ENCODE measurements at places on chromosomes 2 and 18.

GRCh38 chr2:11571170-11571569, 37.3 kb downstream of the GREB1 start:
- no peak for DNase-seq

- no peak for DNase-seq
Observed at GRCh38 chr18:13553449-13553848, 172.9 kb downstream of the FAM210A start.

- no peak for DNase-seq
Observed at GRCh38 chr2:120517751-120518469, 172.0 kb downstream of the INHBB start.

DNA sequence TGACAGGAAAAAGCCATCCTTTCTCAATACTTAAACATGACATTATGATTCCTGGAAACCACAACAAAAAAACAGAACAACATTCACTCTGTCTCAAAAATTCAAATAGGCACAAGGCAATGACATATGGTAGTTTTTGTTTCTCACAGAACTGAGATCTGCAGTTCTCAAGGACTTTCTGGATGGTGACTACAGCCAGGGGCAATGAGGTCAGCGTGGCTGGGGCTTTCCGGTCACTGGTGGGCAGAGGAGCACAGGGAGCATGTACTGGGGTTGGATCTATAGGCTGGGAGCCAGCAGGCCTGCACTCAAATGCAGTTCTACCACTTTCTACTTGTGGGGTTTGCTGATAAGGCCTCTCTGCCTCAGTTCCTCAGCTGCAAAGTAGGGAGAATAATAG, 72.0 kb downstream of the CTAGE1 start:
- DNase-seq = no peak

GRCh38 chr18:47611649-47612048, 318.8 kb downstream of the SMAD2 start:
- DNase-seq = no peak

DNA sequence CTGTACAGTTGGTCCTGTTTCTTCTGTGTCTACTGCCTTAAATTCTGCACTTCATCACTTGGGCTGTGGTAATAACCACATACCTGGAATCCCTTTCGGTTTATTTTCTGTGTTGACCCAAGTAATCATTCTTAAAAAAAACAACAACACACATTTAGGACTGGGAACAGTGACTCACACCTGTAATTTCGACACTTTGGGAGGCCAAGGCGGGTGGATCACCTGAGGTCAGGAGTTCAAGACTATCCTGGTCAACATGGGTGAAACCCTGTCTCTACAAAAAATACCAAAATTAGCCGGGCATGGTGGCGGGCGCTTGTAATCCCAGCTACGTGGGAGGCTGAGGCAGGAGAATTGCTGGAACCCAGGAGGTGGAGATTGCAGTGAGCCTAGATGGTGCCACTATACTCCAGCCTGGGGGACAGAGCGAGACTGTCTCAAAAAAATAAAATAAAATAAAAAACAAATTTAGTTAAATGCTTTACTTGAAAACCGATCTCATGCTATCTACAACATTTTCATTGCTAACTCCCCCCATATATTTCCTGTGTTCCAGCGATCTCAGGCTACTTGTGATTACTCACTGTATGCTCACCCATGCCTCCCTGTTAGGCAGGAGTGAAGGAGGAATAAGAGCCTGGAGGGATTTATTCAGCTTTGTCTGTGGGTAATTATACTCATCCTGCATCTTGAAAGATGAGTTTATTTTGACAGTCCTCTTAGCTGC, 18.2 kb downstream of the ACSL3 start:
- no peak for DNase-seq

DNA sequence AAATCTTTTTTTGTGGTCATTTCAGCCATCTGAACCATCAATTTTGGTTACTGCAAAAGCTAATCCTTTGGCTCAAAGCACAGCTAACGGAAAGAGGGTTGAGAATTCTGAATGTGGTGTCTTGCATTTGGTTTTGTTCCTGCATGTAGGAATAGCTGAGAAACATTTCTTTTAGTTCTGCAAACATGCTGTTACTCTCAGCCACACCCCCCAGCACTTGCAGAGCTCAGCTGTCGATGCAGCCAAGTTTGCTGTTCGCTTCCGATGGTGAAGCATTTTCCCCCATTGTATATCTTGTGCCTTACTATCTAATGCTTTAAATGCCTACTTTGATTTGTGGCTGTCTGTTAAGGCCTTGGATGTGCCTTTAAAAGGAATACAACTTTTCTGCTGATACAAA, 294.9 kb upstream of the FANCL start:
- no peak for DNase-seq

- no peak for DNase-seq
Observed at GRCh38 chr2:231710799-231711676, 2.7 kb downstream of the PTMA start.

DNA sequence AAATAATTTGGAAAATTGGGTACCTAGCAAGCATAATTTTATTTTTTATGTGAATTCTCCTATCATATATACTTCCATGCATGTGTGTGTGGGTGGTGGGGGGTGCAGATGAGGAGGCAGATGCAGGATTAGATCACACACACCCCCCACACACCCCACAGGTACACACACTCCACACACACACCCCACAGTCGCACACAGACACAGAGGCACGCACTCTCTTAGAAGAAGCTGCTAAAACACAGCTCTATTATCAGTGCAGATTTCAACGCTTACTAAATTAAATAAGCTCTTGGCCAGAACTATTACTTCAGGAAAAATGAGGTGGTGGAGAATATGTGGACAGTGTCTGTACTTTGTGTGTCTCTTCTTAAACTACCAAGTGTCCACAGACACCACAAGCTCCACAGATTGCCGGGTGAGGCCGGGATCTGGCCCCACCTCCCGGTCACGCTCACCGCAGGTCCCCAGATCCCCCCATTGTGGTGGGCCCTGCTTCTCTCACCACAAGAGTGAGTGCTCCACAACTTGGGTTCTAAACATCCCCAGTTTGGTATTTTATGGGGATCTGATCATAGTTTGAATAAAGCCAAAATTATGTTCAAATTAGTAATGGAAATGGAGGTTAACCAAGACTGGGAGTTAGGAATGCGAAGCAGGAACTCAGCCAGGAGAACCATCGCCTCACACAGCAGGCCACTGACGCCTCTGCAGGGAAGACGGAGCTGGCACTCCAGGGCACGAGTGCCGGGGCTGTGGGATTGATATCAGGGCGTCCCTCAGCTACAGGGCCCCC, 102.1 kb downstream of the PXDN start:
- no peak for DNase-seq

DNA sequence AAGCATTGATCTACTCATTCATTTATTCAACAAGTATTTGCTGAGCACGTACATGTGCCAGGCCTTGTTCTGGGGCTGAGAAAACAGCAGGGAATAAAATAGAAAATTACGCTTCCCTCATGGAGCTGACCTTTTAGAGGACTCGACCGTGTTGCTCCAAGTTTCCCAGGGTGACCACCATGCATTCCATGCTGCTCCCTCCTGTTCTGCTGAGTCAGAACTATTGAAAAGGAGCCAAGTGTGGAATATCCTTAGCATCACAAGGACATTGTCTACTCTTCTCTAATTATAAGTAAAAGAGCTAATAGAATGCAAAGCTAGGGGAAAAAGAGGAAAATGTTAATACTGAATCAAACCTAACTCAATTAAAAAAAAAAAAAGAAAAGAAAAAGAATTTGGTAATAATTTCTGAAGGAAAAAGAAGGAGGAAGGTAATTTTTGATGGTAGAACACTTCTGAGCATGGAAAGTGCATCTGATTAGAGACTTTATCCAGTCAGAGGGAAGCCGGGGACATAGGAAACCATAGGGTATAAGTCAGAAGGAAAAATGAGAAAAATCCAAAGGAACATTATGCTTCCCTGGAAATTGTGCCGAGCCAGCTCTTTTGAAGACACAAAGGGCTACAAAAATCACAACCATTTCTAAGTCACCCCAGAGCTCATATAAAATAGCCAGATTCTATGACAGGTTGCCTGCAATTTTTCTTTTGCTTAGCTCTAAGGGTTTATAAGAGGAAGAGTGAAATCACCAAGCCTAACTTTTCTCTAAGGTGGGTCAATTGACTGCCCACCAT, 339.4 kb downstream of the RND3 start:
- DNase-seq = no peak

- no peak for DNase-seq
Observed at GRCh38 chr2:31151501-31151900, 13.3 kb upstream of the GALNT14 start.

DNA sequence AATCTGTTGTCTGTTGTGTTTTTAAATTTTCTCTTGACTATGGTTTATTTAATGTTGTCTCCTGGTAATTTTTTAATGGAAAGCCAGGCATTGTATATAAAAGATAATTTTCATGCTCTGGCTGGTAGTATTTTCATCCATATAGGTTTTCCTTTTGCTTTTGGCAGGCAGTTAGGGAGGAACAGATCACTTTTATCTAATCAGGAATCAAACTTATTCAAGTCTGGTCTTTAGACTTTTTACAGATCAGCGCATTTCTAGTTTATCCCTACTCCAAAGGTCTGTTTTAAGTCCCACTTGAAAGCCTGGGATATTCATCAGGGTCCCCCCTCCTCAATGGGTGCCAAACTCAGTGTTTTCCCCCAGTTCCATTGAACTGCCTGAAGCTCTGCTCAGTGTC, 17.2 kb downstream of the PLB1 start:
- no peak for DNase-seq

DNA sequence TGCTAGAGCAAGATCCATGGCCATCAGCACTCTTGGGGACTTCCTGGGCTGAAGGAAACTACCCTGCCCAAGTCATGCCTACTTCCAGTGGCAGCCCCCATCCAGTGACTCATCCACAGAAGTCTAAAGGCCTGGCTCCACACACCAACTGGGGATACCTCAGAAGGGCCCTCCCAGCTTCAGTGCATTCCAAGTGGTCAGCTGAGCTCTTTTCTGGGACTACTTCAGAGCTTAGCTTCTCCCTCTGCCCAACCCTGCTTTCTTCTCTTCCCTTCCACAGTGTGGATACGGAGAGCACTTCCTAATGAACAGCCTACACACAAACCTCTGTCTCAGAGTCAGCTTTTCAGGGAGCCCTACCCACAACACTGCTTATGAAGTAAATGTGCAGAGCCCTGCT, 66.5 kb downstream of the CLHC1 start:
- no peak for DNase-seq

DNA sequence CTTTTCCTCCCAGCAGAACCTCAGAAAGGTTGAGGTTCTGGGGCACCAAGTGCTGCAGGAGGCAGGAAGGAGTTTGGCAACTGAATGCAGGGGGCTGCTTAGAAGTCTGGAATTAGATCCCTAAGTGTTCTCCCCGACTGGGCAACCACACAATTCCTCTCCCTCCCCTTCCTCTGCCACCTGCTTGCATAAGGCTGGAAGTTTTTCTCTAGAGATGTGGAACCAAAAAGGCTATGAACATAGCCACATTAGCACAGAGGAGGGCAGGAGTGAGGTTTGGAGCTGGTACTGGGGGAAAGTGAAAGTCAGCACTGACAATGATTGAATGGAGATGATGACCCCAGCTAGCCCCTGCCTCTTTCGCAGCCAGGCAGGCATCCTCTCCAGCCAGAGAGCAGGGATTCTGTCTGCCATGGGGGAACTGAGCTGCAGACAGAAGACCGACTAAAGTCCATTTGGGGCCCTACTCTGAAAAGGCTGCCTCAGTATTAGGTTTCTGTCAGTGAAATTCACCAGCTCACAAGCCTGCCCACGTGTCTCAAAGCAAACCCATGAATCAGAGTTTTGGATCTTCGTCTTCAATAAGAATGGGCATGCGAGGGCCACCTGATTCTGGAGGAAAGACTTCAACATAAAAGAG, 87.9 kb upstream of the ITGA6 start:
- no peak for DNase-seq

DNA sequence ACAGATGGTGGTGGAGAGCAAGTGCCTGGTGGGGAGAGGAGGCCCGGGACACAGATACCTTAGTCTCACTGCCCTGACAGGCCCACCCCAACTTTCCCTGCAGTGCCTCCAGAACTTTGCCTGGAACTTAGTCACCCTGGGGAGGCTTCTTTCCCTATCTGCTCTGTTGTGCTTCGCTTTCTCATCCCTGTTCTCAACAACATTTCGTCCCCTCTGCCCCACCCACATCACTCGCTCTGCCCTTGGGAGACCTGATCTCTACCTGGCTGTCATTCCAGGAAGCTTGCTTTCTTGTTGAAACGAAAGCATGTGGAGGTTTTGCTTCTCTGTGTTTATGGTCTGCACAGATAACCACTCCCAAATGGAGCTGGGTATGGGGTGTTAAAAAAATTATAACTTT, 93.8 kb downstream of the PRKCE start:
- DNase-seq = no peak

GRCh38 chr18:12589448-12589847, 68.5 kb downstream of the SPIRE1 start:
- no peak for DNase-seq

DNA sequence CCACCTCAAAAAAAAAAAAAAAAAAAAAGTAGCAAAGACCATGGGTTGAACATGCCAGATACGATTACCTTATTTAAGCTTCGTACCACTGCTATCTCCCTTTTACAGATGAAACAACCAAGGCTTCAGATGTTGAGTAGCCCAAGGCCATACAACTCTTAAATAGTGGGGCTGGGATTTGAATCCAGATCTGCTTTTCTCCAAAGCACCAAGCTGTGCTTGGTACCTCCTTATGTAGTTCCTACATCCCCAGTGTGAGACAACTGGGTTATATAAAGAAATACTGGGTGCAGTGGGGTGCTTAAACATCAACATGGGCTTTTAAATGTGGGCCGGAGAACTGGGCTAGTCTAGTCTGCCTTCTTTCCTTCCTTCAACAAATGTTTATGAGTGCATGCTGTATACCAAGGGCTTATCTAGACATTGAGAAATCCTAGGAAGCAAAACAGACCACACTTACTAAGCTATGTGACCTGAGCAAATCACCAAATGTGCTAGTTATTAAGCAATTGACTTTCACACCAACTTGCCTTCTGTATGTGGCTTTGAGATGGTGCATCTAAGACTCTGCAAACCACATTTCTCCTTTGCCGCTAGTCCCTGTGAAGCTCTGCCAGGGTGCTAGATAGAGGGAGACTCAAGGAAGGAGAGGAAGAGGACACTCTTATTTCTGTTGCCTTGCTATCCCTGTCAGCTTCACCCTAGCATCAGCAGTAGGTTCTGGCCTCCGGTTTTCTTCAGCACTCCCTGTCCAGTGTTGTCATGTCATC, 206.8 kb upstream of the FBXO11 start:
- DNase-seq = no peak

DNA sequence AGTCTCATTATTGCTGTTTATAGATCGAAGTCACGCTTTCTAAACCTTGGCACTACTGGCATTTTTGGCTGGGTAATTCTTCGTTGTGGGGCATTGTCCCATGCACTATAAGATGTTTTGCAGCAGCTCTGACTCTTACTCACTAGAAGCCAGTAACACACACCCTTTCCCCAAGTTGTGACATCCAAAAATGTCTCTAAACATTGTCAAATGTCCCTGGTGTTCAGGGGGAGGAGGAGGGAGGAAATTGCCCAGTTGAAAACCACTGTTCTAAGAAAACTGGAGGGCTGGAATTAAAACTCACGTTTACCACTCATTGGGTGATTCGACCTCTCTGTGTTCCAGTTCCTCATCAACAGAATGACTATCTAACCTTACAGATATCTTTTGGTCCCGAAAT, 115.7 kb upstream of the KLF7 start:
- DNase-seq = no peak

GRCh38 chr18:36786686-36787085, 42.1 kb downstream of the TPGS2 start:
- no peak for DNase-seq

GRCh38 chr2:168180914-168181313, 66.5 kb downstream of the STK39 start:
- DNase-seq = no peak
